Epithelial cell of proximal tubule (primary cell): ENCODE measurements at places on chromosomes 2 and 18. TPM values are rescaled to one million over a fixed set of nuclear protein-coding genes. Genes with fewer than 3 reads are reported as not detected.

The FHOD3 gene
- 27.3 and 28.4 TPM in 2 replicates for total RNA-seq

The SDC1 gene
- 115 and 134 TPM in 2 replicates for total RNA-seq

The MYO1B gene
- 66.5 and 69.6 TPM in 2 replicates for total RNA-seq

The IL1B gene
- 0.65 TPM in 1 of 2 replicates, not detected in the other for total RNA-seq

The ITPRIPL1 gene
- total RNA-seq, result 7.7 and 10.3 TPM in 2 replicates

The MYL1 gene
- not detected in 2 replicates for total RNA-seq

The PPP1R1C gene
- total RNA-seq, result 0.35 TPM in 1 of 2 replicates, not detected in the other

The GKN1 gene
- total RNA-seq, result not detected in 2 replicates

The PDE11A gene
- 0.87 and 1.2 TPM in 2 replicates for total RNA-seq

The SP140 gene
- total RNA-seq, result 4.6 and 5.3 TPM in 2 replicates

The WNT6 gene
- not detected in 2 replicates for total RNA-seq

The CAPN13 gene
- 0.07 and 0.63 TPM in 2 replicates for total RNA-seq

The KLHL29 gene
- 7.7 and 12.0 TPM in 2 replicates for total RNA-seq

The METTL4 gene
- 6.4 and 7.8 TPM in 2 replicates for total RNA-seq

The EMILIN2 gene
- total RNA-seq, result 13.2 and 19.8 TPM in 2 replicates
